Renal pelvis (tissue), 12 donors: ENCODE measurements at places on chromosomes 4 and X.

GRCh38 chr4:184648313-184649025 lies 778 bp downstream of the CASP3 start:
- DNase-seq, result peak; percentile 39

DNA sequence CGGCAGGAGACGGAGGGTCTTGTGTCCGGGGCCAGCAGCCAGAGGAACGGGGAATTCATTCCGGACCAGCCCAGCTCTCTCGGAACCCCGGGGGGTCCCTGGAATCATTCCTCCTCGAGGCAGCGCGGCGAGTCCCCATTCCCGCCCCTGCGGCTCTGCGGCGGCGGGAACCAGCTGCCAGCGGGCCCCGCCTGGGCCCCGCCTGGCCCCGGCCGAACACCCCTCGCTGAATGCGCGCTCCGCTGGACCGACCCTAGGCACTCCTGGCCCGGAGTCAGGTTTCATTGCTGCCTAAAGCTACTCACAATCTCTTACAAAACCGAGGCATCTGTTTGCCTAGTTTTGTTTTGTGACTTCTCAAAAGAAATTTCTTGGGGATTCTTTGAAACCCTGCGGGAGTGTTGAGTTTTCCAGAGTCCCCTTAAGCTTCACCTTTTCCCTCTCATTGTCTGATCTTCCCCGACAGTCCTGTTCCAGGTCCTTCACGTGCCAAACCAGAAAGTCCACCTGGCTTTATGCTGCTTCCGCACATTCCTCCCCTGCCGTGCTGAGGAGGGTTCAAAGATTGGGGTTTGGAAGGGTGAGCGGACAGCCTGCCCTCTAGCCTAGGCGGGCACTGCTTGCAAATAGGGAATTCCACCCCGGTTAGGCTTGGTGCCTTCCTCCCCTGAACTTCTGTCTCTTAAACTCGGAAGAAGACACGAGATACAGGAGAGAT lies 789 bp downstream of the ARHGAP10 start:
- peak; percentile 71 for DNase-seq

GRCh38 chr4:110108422-110108821 lies 90.0 kb downstream of the ELOVL6 start:
- DNase-seq, result no peak

- DNase-seq, result no peak
Observed at GRCh38 chr4:2406406-2406805, 12.0 kb downstream of the ZFYVE28 start.

DNA sequence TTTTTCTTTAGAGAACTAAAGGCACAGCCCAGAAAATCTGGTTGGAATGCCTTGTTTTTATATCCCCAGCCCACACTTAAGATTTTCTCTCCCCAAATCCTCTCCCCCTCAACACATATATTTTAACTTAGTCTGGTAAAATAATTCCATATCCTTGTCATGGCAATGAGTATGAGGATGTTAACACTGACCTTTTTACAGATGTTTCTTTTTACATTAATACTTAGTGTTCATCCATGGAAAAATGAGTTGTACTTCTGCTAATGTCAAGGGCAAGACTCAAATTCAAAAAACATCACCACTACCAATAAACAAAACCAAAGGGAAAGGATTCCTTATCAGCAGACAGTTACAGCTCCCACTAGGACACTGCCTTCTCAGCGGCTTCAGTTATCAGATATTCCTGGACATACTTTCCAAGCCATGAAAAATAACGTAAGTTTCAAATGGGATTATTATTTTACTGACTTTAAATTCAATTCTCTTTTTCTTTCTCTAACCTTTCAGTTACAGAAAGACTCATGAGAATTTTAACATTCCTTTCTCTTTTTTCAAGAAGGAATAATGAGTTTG lies 83.3 kb downstream of the RASL11B start:
- peak; percentile 17 for DNase-seq

- DNase-seq, result no peak
Observed at GRCh38 chr4:102259081-102259480, 86.2 kb downstream of the SLC39A8 start.

GRCh38 chrX:118360429-118361125 lies 14.7 kb downstream of the WDR44 start:
- DNase-seq, result no peak
